ENCODE measurements at places on chromosomes 5 and 9.

DNA sequence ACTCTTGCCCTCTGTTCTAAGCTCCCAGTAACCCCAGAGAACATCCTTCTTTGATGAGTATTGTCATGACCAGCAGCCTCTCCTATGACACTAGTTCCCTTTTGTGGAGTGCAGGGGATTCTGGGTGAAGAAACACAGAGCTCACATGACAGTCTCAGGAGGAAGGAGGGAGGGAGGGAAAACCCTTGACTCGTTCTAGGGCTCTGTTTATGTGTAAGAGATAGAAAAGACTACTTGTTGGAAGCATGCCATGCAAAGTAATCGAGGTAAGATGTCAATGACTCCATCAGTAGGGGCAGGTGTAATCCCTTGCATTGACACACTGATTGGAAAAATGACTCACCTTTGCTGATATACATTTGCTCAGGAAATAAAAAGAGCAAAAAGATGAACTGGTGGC lies 190.2 kb upstream of the ELL2 start:
- no peak for DNase-seq

- no peak for DNase-seq
Observed at GRCh38 chr9:121141706-121142105, 60.0 kb downstream of the RAB14 start.

- no peak for DNase-seq
Observed at GRCh38 chr9:79583952-79584654, 12.3 kb downstream of the TLE4 start.

DNA sequence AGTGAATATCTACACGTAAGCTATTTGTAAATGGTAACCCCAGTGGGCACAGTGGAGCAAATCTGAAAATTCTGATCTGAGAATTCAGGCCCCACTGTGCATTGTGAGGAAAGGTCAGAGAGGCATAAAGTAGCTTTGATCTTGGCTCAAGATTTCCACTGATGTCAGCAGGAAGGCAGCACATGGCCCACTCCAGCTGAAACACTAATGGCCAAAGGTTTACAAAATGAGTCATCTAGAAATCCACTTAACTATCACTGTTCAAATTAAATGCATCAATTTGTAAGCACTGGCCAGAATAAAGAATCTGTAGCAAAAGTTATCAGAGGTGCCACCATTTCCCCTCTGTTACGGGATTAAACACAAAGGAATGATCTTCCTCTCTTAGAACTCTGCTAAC lies 191.6 kb downstream of the C9orf152 start:
- DNase-seq, result no peak

DNA sequence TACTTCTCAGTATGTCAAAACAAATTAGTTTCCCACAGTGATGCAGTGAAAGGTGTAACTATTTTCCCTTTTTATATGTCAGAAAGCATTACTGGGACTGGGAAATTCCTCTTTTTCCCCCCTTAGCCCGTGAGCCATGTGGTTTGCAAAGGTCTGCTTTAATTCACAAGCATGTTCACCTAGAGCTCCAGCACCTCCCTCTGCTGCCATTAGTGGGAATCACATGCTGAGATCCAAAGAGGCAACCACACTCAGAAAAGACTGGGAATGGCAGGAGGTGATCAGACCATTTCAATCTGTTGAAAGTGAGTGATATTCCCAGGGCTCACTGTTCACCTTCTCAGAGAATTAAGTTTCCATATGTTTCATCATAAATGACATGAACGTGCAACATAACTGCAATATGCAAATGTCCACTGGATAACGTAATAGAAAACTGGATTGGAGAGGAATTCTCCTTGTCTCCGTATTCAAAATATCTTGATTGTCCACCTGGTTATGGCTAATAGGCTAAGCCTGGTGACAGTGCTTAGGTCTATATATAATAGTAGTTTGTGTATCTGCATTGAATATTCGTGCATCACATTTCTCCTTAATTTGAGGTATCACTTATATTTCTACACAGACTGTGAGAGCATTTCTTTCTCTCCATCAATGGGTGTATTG lies 703.5 kb upstream of the WWC1 start:
- no peak for DNase-seq

DNA sequence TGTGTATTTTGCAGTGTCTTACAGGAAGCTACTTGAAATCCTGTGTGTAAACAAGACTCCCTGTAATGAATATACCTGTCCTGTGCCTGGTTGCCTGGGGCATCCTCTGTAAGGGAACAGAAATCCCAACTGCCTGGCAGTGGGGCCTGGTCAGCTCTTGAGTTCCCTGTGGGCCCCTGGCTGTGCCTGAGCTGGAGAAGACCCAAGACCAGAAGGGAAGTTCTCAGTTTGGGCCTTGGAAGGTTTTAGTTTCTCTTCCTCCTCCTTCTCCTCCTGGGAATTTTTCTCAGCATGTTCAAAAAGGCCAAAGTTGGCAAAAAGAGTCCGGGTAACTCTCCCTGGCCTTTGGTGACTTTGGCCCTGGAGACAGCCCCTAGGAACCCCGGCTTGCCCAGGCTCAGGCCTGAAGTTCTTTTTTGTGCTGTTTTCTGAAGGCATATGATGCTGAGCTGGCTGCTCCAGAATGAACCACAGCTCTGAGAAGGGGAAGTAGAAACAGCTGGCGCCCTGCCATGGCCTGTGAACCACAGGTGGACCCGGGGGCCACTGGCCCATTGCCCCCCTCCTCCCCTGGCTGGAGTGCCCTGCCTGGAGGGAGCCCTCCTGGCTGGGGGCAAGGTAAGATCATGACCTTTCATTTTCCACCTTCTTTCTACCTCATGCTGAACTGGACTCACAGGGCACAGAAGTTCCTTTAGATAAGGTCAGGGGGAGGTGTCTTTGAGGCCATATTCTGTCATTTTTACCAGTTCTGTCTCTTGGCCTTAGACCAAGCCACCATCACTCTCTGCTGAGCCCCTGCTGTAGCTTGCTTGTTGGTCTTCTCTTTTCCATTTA lies 5.8 kb downstream of the TMEM268 start:
- no peak for DNase-seq

DNA sequence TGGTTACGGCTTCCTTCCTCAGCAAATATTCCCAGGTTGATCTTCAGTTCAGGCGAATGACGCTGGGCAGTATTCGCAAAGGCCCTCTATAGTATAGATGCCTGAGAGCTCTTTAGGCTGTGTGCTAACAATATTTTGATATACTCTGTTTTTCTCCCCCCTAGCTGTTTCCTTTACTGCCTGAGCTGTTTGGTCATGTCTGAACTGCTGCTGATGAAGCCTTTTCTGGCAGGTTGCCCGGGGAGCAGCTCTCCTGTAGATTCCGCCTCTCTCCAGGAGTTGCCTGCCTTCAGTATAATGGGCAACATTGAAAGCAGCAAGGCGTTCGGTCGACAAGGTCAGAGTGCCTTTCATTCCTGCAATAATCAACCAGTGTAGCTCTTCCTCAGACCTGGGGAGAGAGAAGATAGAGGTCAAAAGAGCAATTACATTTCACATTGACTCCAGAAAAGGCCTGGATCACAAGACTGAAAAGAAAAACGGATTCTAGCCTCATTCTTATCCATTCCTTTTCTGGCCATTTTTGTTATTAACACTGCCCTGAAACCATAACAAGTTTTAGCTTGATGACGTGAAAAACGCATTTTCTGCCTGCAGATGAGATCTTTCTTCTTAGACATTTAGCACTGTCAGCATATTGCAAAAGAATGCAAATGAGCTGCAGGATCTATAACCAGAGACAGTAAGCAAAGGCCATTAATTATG lies 60.1 kb upstream of the ZNF608 start:
- DNase-seq, result peak; percentile 86

GRCh38 chr5:82470185-82470994 lies 192.2 kb upstream of the RPS23 start:
- no peak for DNase-seq

GRCh38 chr9:100196215-100196614 lies 97.2 kb downstream of the INVS start:
- DNase-seq, result no peak

Measured in NCI-H1436 (cell line).